ENCODE measurements at places on chromosomes 6 and 20. TPM values are rescaled to one million over a fixed set of nuclear protein-coding genes. Genes with fewer than 3 reads are reported as not detected.

Gene TMEM170B
- 11.7 TPM for polyA plus RNA-seq

Gene PEDS1
- 30.8 TPM for polyA plus RNA-seq

Gene RNF182
- polyA plus RNA-seq = 2.9 TPM

Gene CLPSL1
- polyA plus RNA-seq = 0.73 TPM

Gene SNAP25
- polyA plus RNA-seq = 13.2 TPM

Gene TMEM14A
- 37.1 TPM for polyA plus RNA-seq

Gene COX4I2
- polyA plus RNA-seq = 1.8 TPM

Gene MYB
- polyA plus RNA-seq = 4.3 TPM

Gene HLA-DRB5
- polyA plus RNA-seq = 15.4 TPM

Gene ADGB
- polyA plus RNA-seq = 0.56 TPM

GRCh38 chr6:103570431-103570830, 1289.3 kb downstream of the HACE1 start:
- DNase-seq = no peak

DNA sequence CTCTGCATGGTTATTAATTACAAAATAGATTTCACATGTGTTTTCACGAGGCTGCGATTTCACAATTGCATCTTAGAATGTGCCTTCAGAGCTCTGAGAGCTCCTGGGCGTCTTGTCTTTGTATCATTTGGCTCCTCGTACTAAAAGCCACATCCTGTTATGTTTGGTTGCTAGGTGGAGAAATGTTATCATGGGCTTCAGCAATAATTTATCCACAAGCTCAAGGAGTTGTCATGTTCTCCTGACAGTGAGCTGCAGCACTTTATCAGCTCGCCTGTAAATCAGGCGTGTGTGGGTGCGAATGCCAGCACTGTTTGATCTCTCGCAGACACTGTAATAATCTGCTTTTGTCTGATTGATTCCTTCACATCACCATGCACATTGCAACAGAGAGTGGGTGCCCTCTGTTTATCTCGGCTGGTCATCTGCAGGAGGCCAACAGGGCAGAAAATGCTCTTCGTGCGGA, 218.6 kb upstream of the ZFP64 start:
- no peak for DNase-seq

DNA sequence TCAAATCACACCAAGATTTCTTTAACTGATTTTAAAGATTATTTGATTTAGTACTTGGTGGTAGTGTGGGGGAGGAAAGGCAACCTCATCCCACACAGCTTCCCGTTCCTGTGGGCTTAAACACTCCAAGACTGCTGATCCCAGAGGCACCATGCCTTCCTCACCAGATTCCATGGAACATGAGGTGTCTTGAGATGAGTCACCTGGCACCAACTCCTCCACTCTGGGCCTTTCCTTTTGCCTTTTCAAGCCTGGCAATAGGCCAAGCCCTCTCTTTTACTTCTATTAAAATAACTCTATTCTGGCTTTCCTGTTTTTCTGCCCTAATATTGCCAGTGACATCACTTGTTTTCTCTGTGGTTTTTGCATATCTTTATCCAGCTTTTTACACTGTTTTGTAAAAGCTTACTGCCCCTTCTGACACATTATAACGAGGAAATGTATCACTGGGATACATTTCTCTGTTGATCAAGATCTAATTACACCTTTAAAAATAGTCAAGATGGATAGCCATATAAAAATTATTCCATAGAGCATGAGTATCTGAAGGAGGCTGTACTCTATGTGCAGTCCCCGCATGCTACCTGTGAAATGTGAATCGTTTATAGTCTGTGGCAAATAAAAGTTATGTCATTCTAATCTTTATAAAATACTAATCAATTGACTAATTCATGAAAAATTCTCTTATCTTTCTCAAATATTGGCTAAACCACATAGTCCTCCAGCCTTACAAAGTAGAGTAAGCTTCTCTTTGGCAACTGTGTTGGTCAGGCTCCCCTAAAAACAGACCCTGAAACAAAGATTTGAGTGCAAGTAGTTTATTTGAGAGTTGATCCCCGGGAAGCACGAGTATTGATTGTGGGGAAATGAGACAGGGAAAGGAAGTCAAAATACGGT, 257.8 kb upstream of the KCNQ5 start:
- no peak for DNase-seq

GRCh38 chr6:139308286-139308916, 16.6 kb upstream of the TXLNB start:
- no peak for DNase-seq

DNA sequence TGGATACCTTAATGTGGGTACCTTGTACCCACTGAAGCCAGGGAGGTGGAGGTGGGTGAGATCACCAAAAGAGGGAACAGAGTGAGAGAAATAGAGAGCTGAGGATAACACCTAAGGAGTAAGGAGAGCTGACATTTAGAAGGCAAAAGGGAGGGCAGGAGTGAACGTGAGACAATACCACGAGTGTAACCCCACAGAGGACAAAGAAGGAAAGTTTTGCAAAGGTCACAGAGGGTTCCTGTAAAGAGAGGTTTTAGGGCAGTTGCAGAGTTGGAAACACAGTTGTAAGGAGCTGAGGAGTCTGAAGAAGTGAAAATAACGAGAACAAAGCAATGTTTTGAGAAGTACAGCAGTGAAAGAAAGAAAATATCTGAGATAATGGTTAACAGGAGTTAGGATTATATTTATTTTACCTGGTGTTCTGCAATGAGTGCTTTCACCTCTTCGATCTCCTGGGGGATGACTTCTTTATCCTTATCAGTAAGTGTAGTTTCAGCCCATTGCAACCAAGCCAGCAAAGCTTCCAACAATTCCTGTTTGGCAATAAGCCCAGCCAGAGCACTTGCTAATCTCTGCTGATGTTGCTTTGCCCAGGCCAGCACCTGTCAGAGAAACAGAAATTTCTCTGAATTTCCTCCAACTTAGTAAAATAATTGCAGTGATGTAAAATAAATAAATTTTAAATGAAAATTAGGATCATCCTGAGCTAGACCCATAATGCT, 166.8 kb downstream of the DST start:
- DNase-seq = no peak

- no peak for DNase-seq
Observed at GRCh38 chr6:167153521-167153959, 4.2 kb downstream of the GPR31 start.

- DNase-seq = no peak
Observed at GRCh38 chr6:148548065-148548748, 198.6 kb upstream of the UST start.

DNA sequence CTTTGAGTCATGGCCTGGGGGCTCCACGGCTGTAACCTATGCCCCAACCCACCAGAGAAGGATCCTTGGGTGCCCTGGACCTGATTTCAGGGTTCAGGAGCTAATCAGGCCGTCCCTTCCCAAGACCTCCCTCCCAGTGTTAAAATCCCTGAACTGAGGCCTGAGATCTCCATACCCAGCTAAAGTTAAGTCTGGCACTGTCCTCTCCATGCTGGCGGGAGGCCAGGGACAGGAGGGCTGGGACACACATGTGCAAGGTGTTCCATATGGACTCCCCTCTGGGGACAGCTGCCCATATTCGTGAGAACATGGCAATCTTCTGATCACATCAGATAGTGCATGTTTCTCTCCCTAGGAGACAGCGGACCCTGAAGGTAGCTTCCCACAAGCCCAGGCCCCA, 11.5 kb upstream of the TREML4 start:
- DNase-seq = no peak

DNA sequence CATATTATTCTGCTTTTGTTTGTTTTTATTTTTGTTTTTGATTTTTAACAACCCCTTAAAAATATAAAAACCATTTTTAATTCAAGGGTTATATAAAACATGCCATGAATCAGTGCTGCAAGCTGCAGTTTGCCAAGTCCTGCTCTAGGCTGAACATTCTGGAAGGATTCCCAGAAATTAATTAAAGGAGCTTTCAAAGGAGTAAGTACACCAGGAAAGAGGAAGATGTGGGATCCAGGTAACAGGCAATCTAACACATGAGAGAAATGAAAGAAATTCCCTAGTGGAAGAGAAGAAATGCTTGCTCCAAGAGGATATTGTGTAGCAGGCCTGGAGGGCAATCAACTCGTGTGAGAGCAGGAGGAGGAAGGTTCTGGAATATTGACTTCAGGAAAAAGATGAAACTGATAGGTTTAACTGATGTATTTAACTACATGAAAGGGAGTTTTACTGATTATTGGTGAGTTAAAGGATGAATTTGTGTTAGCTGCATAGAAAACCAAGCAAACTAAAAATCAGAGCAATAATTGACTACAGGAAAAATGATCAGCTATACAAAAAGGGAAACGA, 146.0 kb upstream of the PHACTR1 start:
- DNase-seq = no peak

DNA sequence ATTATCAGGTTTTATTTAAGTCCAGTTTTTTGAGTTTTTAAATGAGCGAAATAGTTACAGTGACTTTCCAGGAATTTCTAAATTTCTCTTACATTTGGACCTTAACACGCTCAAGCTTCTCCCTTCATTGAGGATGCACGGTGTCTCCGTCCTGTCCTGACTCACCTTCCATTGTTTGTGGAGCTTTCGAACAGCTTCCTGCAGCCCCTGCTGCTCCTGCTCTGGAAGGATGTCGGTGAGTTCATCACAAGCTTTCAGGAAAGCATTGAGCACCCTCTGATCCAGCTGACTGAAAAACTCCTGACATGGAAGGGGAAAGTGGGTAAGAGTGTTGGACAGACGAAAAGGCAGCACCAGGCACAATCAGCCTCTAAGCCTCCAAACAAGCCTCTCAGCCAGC, 183.7 kb downstream of the SYNE1 start:
- no peak for DNase-seq

DNA sequence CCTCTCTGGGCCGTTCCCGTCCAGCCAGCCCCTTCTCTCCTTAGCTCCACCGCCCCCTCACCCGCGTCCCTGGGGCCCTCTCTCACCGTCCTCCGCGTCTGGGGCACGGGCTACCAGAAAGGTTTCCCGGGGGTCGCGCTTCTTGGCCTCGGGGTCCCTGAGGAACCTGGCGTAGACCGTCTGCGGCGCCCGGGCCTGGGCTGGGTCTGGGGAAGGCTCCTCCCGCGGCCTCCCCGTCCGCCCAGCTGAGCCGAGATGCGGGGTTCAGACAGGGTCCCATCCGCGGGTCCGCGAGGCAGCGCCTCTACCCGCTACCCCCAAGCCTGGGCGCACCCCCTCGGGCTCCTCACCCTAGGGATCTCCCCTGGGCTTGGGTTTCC, 1.1 kb downstream of the TULP1 start:
- DNase-seq = no peak

DNA sequence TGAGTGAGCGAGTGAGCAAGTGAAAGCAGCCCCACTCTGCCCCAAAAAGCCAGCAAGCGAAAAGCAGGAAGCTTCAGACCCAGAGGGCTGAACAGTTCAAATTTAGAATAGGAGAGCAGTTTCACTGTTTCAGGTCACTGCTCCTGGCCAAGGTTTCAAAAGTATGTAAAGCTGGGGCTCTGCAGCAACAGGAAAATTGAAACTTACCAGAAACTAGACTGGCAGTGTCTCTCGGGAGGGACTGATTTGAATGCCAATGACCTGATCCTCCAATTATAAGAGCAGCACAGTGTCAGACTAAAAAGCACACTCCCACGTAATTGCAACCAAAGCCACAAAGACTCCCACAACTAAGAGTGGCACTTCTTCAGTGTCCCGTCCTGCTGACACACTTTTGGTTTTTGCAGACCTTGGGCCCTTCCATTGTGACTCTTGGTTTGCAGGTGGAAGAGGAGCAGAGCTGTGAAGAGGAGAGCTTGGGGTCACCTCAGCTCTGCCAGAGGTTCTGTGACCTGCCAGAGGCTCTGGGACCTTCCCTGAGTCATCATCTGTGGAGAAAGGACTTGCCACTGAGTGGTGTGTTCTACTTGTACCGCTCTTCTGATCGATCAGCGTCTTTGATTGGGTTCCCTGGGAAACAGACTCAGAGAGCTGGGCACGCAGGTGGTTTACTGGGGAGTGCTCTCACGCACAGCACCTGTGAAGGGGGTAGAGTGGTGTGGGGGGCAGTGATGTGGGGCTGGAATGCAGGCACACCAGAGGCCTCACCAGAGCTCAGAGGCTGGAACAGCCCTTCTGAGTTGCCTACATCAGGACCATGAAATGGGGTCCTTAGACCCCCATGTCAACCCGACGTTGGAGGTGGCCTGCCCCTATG, 52.7 kb upstream of the PTGIS start:
- DNase-seq = no peak

- no peak for DNase-seq
Observed at GRCh38 chr6:1208876-1209275, 103.0 kb upstream of the FOXQ1 start.

DNA sequence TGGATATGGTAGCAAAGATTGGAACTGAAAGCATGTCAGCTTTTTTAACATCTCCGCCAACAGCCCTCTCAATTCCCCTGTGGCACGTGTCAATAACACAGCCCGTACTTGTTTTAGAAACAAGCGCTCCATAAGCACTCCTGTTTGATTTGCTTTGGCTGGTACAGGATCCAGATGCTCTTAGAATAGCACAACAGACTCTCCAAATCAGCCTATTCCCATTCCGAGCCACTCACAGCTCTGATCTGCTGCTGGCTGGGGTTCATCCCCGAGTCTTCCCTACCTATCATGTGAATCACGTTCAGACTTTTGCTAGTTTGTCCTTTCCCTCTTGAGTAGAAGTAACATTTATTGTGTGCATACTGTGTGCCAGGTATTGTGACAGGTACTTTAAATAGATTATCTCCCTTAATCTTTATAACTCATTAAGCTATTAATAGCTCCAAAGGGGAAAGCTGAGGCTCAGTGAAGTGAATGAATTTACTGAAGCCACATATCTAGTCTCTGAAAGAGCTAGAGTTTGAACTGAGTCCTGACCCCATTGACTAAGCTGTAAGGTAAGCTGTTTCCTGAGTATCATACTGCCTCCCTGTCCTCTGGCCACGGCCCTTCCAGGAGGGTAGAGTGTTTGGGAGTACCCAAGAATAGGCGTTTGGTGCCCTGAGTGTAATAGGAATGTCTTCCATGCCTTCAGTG, 46.7 kb downstream of the RALY start:
- DNase-seq = no peak

DNA sequence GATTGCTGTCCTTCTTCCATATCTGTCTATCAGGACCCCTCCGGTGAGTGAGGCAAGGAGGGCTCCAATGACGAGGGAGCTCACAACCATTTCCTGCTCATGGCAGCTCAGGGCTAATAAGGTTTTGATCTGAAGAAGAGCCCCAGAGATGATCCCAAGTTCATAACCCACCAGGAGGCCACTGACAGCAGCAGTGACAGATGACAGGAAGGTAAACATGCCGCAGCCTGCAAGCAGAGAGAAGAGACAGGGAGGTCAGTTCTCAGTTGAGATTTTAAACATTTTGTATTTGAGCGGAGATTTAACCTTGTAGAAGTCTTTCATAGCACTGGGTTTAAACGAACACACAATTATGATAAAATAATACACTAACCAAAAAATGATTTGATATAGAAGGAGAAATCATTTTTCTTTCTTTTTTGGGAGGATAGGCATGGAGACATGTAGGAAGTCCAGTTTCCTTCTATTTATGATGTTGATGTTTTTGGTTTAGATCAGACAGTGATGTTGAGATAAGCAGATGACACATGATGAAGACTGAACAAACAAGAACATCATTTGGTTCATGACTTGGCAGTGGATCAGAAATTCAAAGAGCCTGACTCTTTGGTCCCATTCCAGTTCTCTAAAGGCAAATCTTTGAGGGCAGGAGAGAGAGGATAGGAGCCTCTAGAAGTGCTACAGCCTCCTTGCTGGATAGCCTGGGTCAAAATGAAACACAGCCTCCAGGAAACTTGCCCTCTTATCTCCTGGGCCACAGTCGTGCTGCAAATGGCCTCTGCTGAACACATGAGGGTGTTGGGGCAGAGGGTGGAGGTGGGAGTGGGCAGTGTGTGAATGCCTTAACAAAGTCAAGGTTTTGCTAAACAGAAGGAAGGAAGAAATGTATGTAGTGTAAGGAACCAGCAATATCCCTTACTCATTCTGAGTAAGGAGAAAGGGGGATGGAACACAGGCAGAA, 22.6 kb downstream of the SLC2A12 start:
- no peak for DNase-seq
